ENCODE measurements at places on chromosomes 6 and 20. TPM values are rescaled to one million over a fixed set of nuclear protein-coding genes. Genes with fewer than 3 reads are reported as not detected.

GRCh38 chr6:62819640-62820039, 391.6 kb upstream of the FKBP1C start:
- DNase-seq: no peak

Gene ATP9A
- polyA plus RNA-seq: 62.6 TPM

Gene SEMG1
- polyA plus RNA-seq: not detected

DNA sequence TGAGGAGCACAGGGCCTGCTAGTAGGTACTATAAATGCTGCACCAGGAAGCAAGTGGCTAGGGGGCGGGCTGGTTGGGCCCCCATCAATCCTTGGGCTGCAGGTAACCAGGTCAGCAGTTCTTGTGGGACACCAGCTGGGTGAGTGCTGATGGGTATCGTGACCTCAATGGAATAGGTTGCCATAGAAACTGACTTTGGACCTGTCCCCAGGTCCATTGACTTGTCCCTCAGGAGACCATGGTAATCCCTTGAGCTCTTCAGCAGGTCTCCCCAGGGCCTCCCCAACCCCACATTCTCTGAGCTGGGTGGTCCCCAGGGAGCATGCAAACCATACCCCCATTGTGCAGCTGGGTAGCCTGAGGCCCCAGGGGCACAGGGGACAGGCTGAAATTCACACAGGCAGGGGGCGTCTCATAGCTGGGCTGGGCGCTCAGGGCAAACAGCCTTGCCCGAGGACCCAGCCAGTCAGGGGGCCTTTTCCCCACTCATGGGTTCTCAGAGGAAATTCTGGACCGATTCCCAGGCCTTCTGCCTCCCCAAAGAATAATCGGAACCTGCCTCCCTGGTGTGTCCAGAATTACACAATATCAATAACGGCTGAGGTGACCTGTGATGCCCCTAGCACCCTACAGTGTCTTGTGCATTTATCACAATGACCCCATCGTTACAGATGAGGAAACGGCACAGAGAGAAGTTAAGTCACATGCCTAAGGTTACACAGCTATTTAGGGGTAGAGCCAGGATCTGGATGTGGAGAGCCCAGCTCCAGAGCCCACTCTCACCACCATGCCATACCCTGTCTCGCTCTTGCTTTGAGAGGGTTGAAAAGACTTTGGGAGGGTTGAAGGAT, 35.9 kb downstream of the SRC start:
- no peak for DNase-seq

DNA sequence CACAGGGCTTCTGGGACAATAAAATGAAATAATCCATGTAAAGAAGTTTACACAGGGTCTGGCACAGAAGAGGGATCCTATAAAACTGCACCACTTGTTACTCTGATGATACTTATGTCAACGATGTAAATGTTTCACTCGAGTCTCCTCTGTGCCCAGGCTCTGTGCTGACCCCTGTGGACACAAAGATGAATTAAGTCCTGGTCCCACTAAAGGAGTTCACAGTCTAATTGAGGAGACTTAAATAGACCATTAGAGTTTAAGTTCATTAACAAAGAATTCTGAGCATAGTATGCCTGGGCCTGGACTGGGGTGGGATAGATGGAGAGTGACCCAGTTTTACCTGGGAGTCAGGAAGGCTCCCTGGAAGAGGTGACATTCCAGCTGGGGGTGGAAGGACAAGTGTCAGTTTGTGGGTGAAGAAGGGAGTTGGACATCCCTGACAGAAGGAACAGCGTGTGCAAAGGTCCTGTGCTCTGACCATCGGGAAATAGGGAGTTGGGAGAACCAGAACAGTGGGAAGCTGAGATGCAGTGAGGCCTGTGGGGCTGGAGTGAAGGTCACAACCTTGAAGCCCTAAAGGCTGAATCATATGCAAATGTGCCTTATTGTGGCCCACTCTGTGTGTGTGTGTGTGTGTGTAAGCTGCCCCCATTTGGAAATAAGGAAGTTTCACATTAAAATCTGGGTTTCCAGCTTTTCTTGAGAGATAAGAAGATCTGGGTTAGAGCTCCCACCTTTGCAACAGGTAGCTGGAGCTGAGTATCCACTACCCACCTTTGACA, 1.1 kb downstream of the OCSTAMP start:
- no peak for DNase-seq

GRCh38 chr20:24969186-24970029, 20.3 kb downstream of the CST7 start:
- no peak for DNase-seq

DNA sequence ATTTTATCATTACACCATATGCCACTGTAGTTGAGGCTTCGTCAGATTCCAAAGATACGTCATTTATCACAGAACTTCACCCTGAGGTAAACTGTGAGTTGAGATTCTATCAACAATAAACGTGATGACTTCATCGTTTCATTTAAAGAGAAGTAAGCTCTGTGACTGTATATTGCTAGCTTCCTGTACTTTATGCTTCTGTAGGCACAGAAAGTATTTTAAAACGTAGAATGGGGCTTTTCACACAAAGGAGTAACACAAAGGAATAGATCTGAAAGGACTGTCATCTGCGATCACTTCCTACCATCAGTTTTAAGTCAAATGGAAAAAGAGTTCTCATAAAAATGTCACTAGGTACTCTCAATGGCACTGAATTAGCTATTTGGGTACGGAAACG, 234.4 kb upstream of the MCHR2 start:
- no peak for DNase-seq

DNA sequence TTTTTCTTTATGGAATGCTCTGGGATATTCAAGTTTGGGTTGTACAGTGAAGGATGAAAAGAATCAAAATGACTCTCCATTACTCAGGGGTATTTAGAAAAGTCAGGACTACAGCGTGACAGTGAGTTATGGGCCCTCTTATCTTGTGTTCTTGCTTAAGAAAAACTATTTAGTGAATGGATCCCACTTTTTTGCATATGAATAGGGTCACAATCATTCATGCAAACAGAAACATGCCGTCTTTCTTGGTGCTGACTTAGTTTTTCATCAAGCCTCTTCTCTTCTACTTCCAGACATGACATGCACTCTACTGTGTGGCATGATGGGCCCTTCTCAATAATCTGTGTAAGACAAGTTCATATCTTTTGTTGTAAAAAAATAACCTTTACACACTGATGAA, 488.4 kb upstream of the MMS22L start:
- no peak for DNase-seq

DNA sequence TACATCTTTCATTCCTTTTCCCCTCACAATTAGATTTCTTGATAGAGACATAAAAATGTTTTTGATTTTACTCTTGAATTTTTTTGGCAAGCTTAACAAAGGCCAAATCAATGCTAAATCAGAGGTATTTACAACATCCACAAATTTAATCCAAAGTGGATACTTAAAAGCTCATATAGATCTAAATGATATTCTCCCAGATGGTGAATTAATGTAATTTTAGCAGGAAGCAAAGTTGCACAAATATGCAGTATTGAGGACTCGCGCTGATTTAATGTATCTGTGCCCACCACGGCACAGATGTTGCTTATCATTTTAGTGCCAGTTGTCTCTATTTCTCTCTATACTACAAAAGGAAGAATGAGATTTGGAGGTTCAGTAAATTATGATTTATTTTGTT, 167.4 kb downstream of the COL19A1 start:
- no peak for DNase-seq

Gene CHMP4B
- 111 TPM for polyA plus RNA-seq

- DNase-seq: no peak
These were observed 45.1 kb downstream of the RAMACL start for GRCh38 chr6:166541366-166541765.

- no peak for DNase-seq
These were observed 2.1 kb upstream of the TNFAIP3 start for GRCh38 chr6:137864812-137865508.

Measured in right renal cortex interstitium (tissue), 3 donors.